Activated CD4-positive, alpha-beta T cell treated with anti-CD3 and anti-CD28 coated beads, Interleukin-10, Interleukin-2, amounts not matched to agents 100 ng/mL and 50 ng/mL, durations not matched to agents 16 hours and 8 hours (primary cell): ENCODE measurements at places on chromosomes 16 and 17.

DNA sequence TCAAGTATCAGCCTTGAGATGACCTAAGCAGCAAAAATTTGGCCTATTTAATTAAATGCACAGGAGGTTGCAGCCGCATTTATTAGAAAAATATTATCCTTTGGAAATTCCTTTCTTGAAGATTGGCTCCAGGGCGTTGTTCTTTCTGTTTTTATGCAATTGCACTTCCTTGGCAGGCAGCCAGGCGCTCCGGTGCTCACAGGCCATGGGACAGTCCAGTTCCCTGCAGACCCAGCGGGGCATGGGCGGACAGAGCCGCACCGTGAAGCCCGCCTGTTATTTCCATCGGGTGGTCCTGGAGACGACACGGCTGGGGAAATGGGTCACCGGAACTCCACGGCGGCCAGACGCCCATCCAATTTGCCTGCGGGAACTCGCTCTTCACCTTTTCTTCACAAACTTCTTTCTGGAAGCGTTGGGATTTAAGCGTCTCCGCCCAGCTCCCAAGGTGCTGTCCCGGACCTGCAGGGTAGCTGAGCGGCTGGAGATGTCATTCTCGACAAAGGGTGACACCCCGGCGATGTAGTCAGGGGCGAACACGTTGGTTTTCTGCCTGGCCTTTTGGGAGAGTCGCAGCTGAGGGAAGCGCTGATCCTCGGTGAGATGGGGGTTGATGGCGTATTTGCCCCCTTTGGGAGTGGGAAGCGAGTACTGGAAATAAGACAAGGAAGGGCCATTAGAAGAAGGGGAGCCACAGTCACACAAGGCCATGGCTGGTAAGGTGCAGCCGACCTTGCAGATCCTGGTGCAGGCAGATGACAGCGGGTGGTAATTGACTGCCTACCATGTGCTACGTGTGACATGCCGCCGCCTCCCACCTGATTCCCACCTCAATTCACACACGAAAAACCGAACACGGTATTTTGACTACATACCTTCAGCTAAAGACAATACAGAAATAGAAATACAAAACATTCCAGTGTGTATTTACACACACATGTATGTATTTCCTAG lies 12.5 kb downstream of the NOB1 start:
- DNase-seq: no peak

DNA sequence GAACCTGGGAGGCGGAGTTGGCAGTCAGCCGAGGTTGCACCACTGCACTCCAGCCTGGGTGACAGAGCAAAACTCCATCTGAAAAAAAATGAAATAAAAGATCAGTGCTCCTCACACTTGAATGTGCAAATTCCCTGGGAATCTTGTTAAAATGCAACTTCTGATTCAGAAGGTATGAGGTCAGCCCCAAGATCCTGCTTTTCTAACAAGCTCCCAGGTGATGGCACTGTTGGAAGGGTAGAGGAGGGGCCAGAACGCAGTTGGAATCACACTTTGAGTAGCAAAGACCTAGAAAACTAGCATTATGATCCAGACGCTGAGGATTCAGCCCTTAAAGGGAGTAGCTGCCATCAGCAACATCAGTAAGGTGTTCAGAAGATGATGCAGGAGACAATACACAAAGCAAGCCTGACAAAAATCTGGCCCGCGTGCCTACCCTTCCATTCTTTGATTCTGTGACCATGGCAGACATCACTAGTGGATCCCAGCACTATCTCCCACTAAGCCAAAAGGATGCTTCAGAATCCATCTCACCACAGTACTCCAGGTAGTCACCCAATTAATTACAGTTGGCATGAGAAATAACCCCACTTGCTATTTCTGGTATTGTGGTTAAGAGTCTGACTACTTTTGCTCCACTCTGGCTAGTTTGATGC lies 33.1 kb upstream of the MEIOC start:
- no peak for DNase-seq

- peak; percentile 47 for DNase-seq
Measured at GRCh38 chr17:59963738-59964481, 630 bp downstream of the RNFT1 start.

DNA sequence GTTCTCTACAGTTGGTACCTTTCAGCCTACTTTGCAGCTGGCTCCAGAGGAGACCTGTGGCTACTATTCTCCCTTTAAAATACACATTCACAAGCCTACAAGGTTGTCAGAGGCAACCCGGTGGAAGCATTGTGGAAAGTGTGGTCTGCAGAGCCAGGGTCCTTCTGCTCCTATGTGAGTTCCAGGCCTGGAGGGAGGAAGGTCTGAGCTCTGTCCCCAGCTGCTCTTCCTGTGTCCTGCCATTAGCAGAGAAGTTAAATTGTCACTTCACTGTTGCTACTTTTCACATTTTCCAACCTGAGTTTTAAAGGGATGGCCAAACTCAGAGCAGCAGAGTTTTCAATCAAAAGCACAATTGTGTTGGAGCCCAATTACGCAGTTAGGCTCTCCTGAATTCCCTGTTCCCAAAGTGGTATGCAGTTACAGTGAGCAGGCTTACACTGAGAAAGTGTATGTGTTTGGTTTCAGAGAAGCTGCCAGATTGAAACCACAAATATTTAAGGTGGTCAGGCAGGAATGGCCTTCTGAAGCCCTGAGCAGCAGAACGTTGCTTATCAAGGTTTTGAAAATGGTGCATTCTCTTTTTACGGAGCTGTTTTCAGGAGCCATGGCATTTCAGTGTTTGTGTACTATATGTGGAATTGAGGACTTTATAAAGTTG lies 25.0 kb downstream of the MAP3K3 start:
- no peak for DNase-seq

DNA sequence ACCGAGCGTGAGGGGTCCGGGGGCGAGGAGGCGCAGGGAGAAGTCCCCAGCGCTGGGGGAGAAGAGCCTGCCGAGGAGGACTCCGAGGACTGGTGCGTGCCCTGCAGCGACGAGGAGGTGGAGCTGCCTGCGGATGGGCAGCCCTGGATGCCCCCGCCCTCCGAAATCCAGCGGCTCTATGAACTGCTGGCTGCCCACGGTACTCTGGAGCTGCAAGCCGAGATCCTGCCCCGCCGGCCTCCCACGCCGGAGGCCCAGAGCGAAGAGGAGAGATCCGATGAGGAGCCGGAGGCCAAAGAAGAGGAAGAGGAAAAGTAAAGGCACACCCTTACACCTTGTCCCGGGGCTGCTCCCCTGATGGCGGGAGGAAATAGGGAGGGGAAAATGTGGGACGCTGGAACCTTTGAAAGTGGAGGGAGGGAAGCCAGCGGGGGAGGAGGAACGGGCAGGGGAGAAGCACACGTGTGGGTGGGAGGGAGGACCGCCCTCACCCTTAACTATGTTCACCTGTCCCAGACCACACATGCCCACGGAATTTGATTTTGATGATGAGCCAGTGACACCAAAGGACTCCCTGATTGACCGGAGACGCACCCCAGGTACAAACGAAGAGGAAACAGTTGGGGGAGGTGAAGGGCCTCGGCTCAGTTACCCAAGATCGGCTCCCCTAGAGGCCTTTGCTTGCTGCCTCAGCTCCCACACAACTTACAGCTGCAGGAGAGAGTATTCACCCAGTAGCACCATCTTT lies 916 bp downstream of the PAGR1 start:
- peak; percentile 80 for DNase-seq

GRCh38 chr16:8530752-8531384 lies 59.4 kb downstream of the TMEM114 start:
- DNase-seq: no peak

DNA sequence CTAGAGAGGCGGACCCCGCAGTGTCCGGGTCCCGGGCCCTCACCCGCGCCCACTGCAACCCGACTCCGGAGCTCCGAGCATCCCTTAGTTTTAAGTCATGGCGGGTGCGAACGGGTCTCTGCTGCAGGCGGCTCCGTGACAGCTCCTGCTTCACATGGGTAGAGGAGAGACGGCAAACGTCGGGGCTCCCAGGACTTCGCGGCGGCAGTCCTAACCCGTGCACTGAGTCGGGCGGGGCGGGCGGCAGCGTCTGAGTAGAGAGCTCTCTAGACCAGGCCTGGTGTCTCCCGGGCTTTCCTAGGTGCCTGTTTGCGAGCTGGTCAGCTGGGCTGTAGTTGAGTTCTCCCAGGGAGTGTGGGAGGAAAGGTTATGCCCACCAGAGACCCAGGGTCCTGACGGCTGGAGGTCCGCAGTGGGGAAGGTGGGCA lies 345 bp downstream of the TSC2 start:
- no peak for DNase-seq

GRCh38 chr16:11409398-11409797 lies 64.1 kb downstream of the RMI2 start:
- DNase-seq: no peak

- peak; percentile 46 for DNase-seq
Measured at GRCh38 chr17:39231591-39232551, 6.1 kb upstream of the STAC2 start.

GRCh38 chr16:50706250-50706649 lies 12.8 kb downstream of the NOD2 start:
- DNase-seq: no peak

- DNase-seq: no peak
Measured at GRCh38 chr17:76922967-76923366, 54.8 kb downstream of the MGAT5B start.

DNA sequence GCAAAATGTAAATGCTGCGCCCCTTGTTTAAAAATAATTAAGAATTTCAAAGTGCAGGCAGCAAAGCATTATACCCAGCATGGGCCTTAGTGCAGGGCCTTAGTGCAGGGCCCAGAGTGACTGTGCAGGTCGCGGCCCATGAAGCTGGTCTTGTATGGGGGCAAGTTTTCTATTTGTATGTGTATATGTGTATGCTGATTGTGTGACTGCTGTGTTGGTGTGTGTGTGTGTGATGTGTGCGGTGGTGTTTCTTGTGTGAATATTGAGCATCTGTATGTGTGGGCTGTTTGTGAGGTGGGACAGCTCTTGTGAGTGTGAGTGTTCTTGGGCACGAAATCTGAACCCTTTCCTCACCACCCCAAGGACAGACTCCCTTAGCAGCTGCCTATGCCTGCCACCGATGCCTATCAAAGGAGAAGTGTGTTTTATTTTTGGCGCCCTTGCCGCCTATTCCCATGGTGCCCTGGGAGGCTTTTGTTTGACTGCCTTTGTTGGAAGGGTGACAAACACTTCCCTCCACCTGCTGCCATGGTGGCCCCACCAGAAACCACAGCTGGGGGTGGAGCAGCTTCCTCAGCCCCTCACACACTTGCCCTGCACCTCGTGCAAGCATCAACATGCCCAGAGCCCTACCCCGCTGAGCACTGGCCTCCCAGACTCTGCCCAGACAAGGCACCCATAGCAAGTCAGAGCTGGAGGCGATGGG lies 18.0 kb downstream of the CCR7 start:
- DNase-seq: peak; percentile 45

- DNase-seq: no peak
Measured at GRCh38 chr17:3546521-3546920, 11.1 kb downstream of the TRPV3 start.

GRCh38 chr17:64498308-64499203 lies 1.7 kb upstream of the POLG2 start:
- DNase-seq: no peak

DNA sequence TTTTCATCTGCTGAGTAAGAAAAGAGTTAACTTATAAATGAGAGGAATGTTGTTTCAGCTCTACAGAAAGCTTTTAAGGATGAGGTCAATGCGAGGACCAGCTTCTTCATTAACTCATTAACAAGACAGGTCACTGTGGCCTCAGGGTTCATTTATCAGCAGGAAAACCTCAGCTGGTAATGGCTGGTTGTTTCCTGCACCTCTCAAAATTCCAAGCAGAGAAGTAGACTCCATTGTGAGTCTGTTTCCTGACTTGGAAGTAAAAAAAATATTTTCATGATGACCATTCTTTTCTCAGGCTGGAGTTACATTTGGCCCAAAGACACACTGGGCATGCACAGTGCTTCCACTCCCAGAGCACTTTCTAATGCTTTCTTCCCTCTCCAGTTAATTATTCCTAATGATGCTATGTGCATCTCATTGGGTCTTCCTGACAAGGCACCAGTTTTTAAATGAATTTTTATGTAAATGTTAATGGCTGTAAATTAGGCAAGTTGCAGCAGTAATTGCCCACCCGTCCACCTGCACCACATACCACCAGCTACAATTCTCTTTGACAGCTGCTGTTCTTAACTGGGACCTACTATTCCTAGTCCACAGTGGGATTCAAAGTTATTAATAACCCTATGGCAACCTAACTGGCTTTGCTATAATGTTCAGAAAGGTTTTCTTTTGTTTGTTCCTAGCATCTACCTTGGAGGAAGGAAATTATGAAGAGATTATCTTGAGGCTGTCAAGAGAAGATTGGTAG lies 89.5 kb upstream of the BCAR1 start:
- DNase-seq: no peak

GRCh38 chr17:47905221-47905733 lies 9.2 kb downstream of the SP2 start:
- DNase-seq: no peak

- no peak for DNase-seq
Measured at GRCh38 chr16:50692999-50693781, at the start of gene NOD2. NOD2 (plus strand) TSS chr16:50693606; CDS start chr16:50699496, 5,890 bp downstream.

DNA sequence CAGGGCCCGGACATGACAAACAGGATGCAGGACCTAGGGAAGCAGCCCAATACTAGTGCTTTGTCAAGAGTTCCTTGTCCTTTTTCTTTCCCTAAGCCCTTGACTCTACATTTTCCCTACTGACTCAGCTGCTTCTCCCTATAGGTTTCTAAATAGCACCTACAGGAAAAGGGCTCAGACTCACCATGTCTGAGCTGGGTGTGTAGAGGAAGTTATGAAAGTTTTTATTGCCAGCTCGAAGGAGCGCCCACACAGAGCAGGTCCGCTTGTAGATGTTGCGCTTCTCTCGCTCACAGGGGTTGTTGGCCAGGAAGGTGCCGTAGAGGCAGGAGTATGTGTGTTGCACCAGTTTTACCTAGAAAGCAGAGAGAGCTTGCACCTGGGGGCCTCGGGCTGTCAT lies 10.6 kb downstream of the MTMR4 start:
- no peak for DNase-seq

GRCh38 chr17:6474906-6475305 lies 30.7 kb downstream of the PIMREG start:
- DNase-seq: no peak

DNA sequence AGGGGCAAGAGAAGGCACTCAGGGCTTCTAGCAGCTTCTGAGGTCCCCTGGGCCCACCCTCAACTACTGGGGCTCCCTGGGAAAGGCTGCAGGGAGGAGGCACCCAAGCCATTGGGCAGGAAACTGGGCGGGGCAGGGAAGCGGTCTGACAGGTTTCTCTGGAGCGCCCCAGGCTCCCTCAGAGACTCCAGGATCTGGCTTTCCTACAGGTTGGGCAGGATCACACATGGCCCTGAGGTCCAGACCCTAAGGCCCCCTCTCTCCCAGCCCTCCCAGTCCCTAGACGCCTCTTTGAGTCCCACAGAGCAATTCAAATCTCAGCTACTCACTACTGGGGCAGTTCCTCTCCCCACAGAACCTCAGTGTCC lies 14.3 kb downstream of the JUP start:
- DNase-seq: no peak

GRCh38 chr17:45679426-45679825 lies 104.7 kb upstream of the CRHR1 start:
- DNase-seq: no peak

DNA sequence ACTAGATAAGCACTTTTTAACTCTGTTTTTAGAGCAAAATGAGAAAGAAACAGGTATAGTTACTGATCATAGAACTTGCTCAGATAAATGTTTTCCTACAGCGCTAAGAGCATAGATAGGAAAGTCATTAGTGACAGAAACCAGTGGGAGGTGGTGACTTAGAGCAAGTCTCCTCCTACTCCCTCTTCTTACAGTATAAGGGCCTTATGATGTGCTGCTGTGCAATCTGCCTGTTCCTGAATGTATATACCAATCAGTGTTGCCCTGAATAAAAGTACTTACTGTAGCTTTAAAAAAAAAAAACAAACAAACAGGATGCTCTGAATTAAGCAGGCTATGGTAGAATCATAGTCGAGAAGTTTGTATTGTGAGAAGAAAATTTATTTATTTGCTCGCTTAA lies 23.3 kb upstream of the RASL10B start:
- DNase-seq: no peak

- peak; percentile 32 for DNase-seq
Measured at GRCh38 chr17:21239680-21240368, 13.4 kb downstream of the NATD1 start.
